ENCODE measurements at places on chromosomes 5 and 9.

- no peak for DNase-seq
These were observed 6.3 kb downstream of the QSOX2 start for GRCh38 chr9:136239135-136239982.

GRCh38 chr5:158163451-158164295 lies 304.7 kb upstream of the CLINT1 start:
- DNase-seq: no peak

- DNase-seq: no peak
These were observed 51.2 kb downstream of the IPPK start for GRCh38 chr9:92618633-92619225.

DNA sequence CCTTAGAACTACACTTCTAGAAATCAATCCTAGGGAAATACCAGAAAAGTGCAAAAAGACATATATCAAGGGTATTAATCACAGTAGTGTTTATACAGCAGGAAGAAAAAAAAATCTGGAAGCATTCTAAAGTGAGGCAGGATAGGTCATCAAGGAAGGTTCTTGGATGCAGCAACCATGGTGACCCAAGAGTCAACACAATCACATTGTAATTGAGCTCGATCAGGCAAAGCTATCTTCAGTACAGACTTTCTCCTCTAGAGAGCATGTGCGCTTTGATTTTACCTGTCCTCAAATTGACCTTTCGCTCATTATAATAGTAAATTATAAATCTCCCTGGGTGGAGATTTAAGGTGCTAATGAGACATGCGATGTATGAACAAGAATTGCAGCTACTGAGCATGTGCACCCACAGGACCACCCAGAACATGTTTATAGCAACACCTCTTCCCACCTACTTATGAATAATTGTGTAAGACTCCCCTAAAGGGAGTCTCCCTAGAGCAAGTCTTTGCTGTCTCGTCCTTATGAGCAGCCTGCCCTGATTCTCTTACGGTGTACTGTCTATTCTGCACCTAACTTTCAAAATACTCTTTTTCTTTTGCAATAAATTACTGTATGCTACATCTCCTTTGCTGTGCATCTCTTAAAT lies 297.7 kb downstream of the ATPSCKMT start:
- no peak for DNase-seq

- DNase-seq: no peak
These were observed 39.8 kb downstream of the ASS1 start for GRCh38 chr9:130484362-130485072.

DNA sequence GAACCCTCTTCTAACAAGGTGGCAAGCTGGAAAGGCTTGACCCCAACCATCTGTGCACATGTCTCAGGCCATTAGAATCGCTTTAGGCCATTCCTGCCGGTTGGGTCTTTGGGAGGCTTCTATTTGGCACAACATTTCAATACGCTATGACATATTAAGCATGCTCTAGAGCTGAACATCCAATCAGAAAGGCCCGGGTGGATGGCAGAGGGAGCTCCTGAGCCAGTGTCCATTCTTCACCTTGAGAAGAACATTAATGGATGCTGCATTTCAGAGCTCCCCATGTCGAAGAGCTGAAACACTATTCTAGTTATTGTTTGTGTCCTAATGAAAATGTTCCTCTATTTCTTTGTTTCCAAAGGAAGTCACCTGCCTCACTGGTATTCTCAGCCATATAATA lies 12.8 kb downstream of the SPATA9 start:
- no peak for DNase-seq

- DNase-seq: no peak
These were observed 78.6 kb upstream of the TBC1D9B start for GRCh38 chr5:179986328-179986727.

- DNase-seq: no peak
These were observed 131.5 kb upstream of the PANK3 start for GRCh38 chr5:168710706-168711105.

DNA sequence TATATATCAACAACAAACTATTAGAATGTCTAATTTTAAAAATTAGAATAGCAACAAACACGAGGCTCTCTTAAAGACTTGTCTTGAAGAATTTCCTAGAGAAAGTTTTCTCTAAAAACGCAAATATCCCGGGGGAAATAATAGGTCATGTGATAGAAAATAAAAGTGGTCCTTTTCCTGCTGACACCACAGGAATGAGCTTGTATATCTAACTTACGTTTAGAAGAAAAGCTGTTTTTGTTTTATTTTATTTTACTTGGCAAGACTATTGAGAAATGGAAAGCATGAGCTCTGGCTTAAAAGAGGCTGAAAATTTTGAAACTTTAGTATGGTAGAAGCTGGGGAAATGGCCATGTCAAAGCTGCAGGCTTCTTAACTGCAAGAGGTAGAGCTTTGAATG lies 465.0 kb downstream of the AGTPBP1 start:
- DNase-seq: no peak

GRCh38 chr5:138996120-138996519 lies 121.0 kb upstream of the LRRTM2 start:
- DNase-seq: no peak

- DNase-seq: no peak
These were observed 90.8 kb downstream of the TENT4A start for GRCh38 chr5:6803981-6804550.

GRCh38 chr5:153816870-153817269 lies 221.8 kb downstream of the FAM114A2 start:
- DNase-seq: no peak

- no peak for DNase-seq
These were observed 27.5 kb downstream of the DMRT2 start for GRCh38 chr9:1077616-1078015.

- no peak for DNase-seq
These were observed 212.3 kb downstream of the DOCK8 start for GRCh38 chr9:426976-427375.

DNA sequence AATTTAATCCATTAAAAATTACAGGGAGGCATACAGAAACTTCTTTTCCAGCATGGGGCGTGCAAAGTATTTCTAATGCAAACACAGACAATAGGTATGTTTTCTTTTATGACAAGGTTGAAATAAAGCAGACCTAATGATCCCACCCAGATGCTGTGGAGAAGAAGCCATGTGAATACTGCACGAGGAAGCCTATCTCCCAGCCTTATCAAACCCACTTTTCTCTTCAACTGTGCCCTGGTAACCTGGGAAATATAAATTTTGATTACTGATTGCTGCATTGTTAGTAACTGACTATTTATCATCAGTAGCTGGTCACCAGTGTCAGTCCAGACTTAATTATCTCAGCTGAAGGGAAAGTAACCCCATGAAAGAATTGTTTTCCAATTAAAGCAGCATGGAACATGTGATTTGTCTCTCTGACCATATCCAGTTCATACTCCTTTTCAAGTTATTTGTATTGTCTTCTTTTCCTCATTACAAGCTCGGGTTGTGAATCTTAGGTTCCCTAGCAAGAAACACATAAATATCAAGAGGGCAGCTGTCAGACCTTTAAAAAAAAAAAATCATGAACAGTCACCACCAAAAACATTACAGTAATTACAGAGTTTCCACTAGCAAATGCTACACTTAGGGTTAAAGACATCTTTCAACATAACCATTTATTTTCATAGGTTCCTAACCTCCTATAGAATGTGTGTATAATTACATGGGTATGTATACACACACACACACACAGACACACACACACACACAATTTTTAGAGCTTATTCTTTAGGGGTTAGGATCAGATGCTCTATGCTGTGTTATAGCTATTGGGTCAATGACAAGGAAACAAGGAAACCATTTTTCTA lies 50.3 kb downstream of the SEMA6A start:
- no peak for DNase-seq

DNA sequence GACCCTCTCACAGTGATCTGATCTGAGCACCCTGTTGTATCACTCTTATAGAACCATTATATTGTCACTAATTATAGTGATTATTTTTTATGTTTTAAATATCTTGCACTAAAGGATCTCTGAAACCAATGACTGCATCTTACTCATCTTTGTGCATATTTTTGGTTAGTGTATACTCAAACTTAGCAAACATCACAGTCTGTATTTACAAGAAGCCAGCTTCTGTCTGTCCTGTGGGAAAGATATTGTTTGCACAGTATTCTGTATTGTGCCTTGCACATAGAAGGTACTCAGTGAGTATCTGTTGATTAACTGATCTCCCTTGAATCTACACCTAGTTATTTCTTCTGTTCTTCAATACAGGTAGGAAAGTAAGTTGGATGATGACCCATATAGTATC lies 131.5 kb downstream of the PAM start:
- DNase-seq: no peak

Measured in activated CD4-positive, alpha-beta T cell treated with anti-CD3 and anti-CD28 coated beads, Interleukin-2, amount 10 ng/mL, durations not matched to agents 7 days and 5 days (primary cell).